ENCODE measurements at places on chromosomes 4 and X. TPM values are rescaled to one million over a fixed set of nuclear protein-coding genes. Genes with fewer than 3 reads are reported as not detected.

- no peak overlapping the region for H3K27ac ChIP-seq
- H3K27me3 ChIP-seq: no peaks in the 10 kb centered on the region
- no peaks in the 10 kb centered on the region for H3K4me1 ChIP-seq
- no peak overlapping the region for H3K4me3 ChIP-seq
- DNase-seq: no peak
Observed at GRCh38 chr4:21205821-21206531, 505.7 kb downstream of the PACRGL start.

GRCh38 chr4:117077760-117078159 is 7.6 kb downstream of the TRAM1L1 start:
- no peak overlapping the region for H3K27ac ChIP-seq
- H3K27me3 ChIP-seq: no peaks in the 10 kb centered on the region
- H3K36me3 ChIP-seq: no peaks in the 10 kb centered on the region
- H3K4me3 ChIP-seq: no peak overlapping the region
- no peaks in the 10 kb centered on the region for H3K4me1 ChIP-seq
- no peak for DNase-seq

- no peak overlapping the region for H3K27ac ChIP-seq
- no peak for DNase-seq
- H3K4me1 ChIP-seq: no peaks in the 10 kb centered on the region
- no peaks in the 10 kb centered on the region for H3K36me3 ChIP-seq
- no peak overlapping the region for H3K4me3 ChIP-seq
Observed at GRCh38 chrX:112662559-112663427, 16.9 kb downstream of the LHFPL1 start.

DNA sequence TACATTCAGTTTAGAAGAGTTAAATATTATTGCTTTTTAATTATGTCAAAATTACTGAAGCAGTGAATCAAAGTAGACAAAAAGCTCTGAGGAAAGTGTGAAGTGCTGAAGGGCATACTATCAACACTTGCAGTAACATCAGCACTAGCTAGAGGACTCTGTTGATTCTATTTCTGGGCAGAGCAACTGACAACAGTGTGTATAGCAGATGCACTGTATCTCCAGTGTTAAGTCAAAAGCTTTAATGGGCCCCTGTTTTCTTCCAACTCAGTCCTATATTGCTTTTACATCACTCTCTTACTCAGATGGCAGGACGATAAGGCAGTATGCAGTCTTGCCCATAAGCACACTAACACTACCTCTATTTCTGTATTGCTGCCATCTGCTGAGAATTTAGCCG is 435.2 kb upstream of the AMOT start:
- H3K27me3 ChIP-seq: no peaks in the 10 kb centered on the region

GRCh38 chrX:128805236-128805635 is 718.1 kb downstream of the SMARCA1 start:
- no peaks in the 10 kb centered on the region for H3K27me3 ChIP-seq
- H3K27ac ChIP-seq: no peak overlapping the region
- H3K4me1 ChIP-seq: no peaks in the 10 kb centered on the region
- H3K36me3 ChIP-seq: no peaks in the 10 kb centered on the region

The HTR2C gene
- total RNA-seq: 0.12 TPM

The SERPINA7 gene
- not detected for total RNA-seq

All from testis (tissue), 5 donors.